ENCODE measurements at places on chromosomes 16 and 17.

GRCh38 chr17:15284537-15284936, 19.4 kb upstream of the PMP22 start:
- DNase-seq = no peak

DNA sequence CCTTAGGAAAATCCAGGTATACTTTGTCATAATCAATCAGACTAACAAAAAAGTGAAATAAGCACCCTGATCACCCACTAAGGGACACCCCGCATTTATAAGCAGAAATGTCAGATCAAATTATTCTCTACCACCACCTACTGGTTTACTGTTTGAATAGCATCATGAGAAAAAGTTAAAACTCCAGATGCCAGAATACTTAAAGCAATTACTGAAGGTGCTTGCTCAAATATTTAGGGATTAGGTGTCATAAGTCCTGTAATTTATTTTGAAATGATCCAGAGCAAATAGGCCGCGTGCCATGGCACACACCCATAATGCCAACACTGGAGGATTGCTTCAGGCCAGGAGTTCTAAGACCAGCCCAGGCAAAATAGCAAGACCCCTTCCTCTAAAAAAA, 2.3 kb downstream of the TOP2A start:
- no peak for DNase-seq

DNA sequence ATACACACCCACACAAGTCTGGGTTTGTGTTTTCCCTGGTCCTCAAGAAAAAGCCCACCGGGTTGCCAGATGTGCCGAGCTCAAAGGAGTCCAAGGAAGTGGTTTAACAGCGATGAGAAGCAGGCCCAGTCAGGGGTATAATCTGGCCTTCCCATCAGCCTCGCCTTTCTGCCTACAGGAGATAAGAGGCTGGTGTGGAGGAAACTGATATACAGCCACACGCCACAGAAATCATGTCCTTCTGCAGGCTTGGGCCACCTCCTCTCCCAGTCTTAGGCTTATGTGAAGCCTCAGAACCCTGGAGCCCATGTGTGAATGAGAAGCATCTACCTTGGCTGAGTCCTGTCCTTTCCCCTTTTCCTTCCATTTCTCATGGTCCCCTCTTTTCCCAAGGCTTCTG, 43.6 kb upstream of the MMP2 start:
- no peak for DNase-seq

GRCh38 chr17:17147821-17148220, 58.3 kb downstream of the PLD6 start:
- no peak for DNase-seq

- no peak for DNase-seq
Measured at GRCh38 chr16:57704011-57704904, 9.7 kb downstream of the DRC7 start.

DNA sequence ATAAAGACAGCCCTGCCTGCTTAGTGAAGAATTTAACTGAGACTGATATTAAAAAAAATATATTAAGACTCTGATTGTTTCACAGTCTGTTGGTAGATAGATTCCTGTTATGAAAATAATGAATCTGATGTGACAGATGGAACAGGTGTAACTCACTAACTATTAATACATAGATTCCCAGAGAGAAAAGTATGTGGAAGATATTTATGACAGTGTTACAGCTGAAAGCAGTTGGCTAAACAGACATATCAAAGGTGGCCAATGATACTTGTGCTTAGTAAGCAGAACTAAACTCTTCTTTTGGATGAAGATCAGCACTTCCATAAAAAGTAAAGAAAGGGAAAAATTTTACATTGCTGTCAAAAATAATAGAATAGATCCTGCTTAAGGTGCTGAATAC, 598.2 kb upstream of the CA10 start:
- DNase-seq = no peak

DNA sequence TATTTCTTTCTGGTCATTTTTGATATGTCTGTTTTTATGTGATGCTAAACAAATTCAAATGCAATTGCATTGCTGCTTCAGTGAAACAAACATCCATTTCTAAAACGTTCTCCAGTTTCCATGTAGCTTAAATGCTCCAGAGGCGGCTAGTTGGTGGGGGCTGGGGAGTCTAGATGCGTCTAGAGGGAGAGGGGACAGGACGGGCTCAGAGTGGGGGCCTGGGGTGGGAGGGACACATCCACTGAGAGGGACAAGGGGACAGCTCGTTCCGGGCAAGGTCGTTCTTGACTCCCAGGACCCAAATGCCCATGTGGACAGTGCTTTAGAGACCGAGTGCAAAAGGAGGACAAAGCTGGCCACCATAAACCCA, 102.3 kb downstream of the FOXL1 start:
- no peak for DNase-seq

GRCh38 chr16:9489835-9490467, 398.5 kb downstream of the HAPSTR1 start:
- peak; percentile 49 for DNase-seq

DNA sequence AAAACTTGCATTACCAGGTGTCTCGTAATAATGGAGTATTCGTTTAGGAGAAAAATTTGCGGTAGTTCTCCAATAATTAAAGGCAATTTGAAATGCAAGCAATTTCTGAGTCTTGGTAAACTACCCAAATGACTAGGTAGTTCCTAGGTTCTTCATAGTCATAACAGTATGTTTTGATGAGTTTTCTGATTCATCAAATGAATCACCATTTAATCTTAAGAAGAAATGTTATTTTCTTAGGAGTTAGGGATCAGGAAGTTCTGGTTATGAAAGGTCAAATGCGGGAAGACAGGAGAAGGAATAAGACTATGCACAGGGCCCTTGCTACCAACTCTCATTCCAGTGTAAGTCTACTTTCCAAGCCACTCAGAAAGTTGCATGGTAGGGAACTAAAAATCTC, 221.5 kb upstream of the SOX9 start:
- no peak for DNase-seq

GRCh38 chr16:79788949-79789348, 188.4 kb upstream of the MAF start:
- DNase-seq = no peak

- DNase-seq = no peak
Measured at GRCh38 chr16:27318392-27319256, 4.8 kb downstream of the IL4R start.

GRCh38 chr16:1791943-1792812, 1.3 kb downstream of the IGFALS start:
- no peak for DNase-seq

- DNase-seq = peak; percentile 36
Measured at GRCh38 chr17:30921544-30922196, at the start of gene ADAP2. TSS of gene ADAP2 (plus strand) at chr17:30921945. CDS start at chr17:30922015, 70 bp downstream.

GRCh38 chr17:34616148-34616547, 36.8 kb downstream of the TMEM132E start:
- DNase-seq = no peak

DNA sequence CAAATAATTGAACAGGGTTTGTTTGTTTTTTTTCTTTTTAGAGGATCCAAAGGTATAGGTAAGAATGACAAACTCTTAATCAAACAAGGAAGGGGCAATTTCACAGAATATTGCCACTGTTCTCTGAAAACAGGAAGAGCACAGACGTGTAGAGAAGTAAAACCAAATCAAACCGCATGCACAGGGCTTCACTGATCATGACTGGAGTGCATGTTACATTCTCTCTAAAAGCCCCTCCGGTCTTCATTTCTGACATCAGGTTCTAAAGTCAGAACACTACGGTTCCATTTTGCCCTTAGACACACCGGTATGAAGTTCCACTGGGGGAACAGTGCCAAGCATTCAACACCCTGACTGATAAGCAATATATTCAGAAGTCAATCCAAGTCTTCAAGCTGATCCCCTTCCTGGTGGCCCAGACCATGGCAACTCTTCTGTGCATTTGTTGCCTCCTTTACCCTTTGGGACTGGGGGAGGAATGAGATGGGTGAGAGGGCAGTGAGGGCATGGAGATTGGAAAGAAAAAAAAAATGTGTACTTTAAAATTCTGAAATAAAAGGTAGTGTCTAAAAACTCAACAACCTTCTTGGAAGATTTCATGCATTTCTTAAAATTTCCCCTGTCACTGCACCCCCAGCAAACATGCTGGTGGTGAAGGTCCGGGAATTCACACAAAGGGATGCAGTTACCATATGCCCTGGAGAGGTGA, 1.4 kb downstream of the MMD start:
- DNase-seq = no peak

- peak; percentile 19 for DNase-seq
Measured at GRCh38 chr17:57211543-57211942, 44.8 kb upstream of the MSI2 start.

- DNase-seq = no peak
Measured at GRCh38 chr16:82658796-82659195, 32.0 kb downstream of the CDH13 start.

- no peak for DNase-seq
Measured at GRCh38 chr17:37086334-37086733, 137.6 kb downstream of the AATF start.

- no peak for DNase-seq
Measured at GRCh38 chr17:82106688-82107305, 8.8 kb upstream of the FASN start.

- DNase-seq = peak; percentile 51
Measured at GRCh38 chr17:35969558-35970380, 11.5 kb downstream of the CCL16 start.
